ENCODE measurements at places on chromosomes 5 and 9.

DNA sequence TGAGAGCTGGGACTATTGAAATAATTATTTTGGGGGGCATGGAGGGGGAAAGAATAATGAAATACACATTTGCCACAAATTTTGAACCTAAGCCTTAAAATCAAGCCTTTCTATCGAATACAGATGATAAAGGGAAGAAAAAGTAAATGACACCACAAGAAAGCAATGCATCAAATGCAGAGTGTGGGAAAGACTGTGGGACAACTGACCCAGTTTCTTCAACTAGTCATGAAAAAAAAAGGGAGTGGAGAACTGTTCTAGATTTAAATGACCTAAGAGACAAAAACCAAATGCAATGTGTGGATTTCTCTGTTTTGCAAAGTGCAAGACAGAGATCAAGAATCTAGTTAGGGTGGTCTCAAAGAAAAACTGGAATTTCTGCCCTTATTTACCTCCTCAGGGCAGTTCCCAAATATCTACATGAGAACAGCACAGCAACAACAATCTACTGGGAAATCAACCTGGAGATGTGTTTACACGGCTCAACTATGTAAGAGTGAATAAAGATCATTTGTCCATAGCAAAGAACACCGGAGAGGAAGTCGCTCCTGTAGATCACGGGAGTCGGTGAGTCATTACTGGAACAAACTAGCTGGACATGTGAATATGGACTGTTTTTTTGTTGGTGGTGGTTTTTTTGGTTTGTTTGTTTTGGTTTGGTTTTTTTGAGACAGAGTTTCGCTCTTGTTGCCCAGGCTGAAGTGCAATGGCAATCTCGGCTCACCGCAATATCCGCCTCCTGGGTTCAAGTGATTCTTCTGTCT, 145.9 kb downstream of the DROSHA start:
- no peak for DNase-seq

- DNase-seq, result no peak
These were observed 11.9 kb downstream of the UNC5A start for GRCh38 chr5:176822041-176822792.

GRCh38 chr5:175129121-175129520, 314.9 kb downstream of the DRD1 start:
- DNase-seq, result no peak

GRCh38 chr9:116074658-116075057, 78.9 kb upstream of the PAPPA start:
- DNase-seq, result no peak

- DNase-seq, result no peak
These were observed 20.7 kb upstream of the STARD4 start for GRCh38 chr5:111532886-111533582.

- DNase-seq, result no peak
These were observed 747.2 kb upstream of the CHD1 start for GRCh38 chr5:99675974-99676373.

- no peak for DNase-seq
These were observed 14.7 kb upstream of the NOTCH1 start for GRCh38 chr9:136560586-136560985.

- DNase-seq, result no peak
These were observed 3.0 kb upstream of the PROB1 start for GRCh38 chr5:139397921-139398320.

DNA sequence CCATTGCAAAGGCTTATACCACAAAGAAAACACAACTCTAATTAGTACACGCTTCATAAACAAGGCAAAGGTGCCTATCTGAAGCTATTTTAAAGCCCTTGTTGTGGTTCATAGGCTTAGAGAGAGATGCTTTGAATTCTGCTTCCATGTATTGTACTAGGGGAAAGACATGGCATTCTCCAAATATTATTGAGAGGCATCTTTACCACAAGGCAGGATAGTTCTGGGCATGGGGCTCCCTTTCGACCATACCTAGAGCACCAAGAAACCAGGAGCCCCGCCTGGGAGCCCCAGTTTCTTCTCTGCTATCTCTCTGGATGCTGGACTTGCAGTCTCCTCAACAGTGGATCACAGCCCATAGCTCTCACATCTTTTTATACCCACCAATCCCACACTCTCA, 93.7 kb downstream of the NFIB start:
- DNase-seq, result no peak

DNA sequence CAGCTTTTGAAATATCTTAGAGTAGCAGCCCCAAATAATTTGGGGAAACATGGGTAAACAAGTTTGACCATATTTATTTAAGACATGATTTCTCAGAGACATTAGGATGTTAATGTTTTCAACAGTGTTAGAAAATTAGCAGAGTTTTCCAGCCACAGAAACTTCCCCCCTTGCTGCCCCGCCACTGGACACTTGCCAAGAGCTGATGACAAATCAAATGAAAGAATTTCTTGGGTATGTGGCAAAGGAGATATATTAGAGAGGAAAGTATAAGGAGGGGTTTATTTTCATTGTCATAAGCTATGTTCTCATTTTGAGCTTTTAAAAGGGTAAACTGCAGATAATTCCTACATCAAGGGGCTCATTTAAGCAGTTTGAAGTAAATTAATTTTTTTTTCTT, 15.9 kb downstream of the GABRA1 start:
- DNase-seq, result no peak

DNA sequence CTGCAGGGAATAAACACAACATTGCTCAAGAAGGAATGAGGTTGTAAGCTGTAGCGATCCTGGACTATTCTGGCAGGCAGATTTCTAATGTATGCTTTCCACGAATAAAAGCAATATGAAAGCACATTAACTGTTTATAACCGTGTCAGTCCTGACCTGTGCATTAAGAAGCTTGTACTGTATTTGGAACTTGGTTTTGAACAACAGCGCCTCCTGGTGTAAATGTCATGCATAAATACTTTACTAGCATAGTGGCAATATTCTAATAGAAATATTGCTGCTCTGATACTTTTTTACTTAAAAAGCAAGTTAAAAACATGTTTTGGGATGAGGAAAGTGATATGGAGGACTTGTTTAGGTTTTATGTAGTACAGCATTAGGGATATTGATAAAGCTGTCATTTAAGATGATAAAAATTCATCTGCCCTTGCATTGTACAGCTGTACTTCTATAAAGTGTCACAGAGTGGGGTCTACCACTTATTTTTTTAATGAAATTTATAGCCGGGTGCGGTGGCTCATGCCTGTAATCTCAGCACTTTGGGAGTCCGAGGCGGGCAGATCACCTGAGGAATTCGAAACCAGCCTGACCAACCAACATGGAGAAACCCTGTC, 70.7 kb upstream of the GNE start:
- peak; percentile 6 for DNase-seq

- no peak for DNase-seq
These were observed 78.5 kb downstream of the SHB start for GRCh38 chr9:37990404-37991015.

DNA sequence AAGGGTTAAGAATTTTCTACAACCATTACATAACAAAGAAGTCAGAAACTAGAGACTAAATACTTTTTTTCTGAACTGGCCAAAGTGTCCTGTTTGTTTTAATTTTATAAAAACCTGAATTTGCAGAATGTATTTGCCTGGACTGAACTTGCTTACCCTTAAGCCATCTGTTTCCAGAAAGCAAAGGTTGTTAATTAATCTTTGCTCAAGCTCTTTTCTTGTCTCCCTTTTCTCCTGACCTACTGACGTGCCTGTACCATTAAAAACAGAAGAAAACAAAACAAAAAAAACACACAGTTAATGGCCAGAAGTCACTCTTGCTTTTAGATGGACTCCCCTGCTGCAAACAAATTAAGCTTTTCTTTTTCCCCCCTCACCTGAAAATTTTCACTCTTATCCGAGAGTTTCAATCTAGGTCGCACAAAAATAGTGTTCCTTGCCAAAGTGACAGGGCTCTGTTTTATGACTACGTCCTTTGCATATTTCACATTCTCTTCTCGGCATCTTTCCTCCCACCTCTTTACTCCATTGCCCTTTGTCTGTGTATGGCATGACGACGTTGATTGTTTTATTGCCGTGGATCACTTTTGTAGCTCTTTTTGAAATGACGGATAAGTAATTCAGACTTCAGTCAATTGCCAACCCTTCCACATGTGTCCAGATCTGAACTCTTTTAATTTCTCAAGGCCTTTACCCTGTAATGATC, 333.8 kb upstream of the GRIN3A start:
- no peak for DNase-seq

GRCh38 chr9:81103597-81104471, 585.5 kb downstream of the TLE1 start:
- no peak for DNase-seq

DNA sequence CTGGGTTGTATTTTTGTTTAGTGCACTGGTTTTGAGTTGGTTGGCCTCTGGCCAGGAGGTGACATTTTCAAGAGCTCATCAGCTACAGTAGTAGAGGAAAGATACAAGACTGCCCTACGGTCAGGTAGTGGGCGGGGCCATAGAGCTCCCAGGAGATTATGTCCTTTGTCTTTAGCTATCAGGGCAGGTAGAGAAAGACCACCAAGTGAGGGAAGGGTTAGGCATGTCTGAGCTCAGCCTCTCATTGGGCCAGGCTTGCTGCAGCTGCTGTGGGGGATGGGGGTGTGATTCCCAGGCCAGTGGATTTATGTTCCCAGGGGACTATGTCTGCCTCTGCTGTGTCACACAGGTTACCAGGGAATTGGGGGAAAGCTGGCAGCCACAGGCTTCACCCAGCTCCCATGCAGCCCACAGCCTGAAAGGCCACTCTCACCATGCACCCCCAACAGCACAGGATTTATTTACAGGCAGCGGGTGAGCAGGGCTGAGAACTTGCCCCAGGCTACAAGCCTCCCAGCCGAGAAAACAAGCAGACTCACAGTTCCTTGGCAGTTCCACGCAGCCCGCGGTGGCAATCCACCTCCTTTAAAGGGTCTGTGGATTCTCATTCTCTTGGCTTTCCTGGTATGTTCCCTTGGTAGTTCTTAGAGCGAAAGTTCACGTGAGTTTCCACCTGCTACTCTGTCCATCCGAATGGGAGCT, 37.5 kb upstream of the BOD1 start:
- no peak for DNase-seq

GRCh38 chr9:126097679-126098078, 228.9 kb upstream of the MVB12B start:
- no peak for DNase-seq

- no peak for DNase-seq
These were observed 61.4 kb downstream of the C5orf15 start for GRCh38 chr5:133907075-133907474.

GRCh38 chr9:20382460-20383071, 239.7 kb downstream of the MLLT3 start:
- no peak for DNase-seq

GRCh38 chr5:154995679-154996078, 17.9 kb upstream of the KIF4B start:
- DNase-seq, result no peak

DNA sequence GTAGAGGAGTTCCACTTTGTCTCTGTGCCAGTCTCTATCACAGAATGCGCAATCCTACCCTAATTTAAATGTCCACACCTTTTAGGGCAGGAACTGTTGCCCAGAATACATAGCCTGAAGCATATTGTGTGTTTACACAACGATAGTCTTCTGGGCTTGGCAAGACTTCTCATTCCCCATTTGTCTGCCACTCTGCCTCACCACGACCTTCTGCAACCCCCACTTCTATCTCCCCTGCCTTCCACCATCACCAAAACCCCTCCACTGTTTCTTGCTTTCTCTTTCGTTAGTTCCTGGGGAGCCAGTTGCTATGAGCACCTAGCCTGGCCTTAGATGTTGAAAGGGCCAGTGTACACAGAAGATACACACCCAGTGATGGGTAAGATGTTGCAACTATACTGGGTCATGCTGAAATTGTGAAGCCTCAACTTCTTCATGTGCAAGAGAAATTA, 883 bp upstream of the RNF145 start:
- no peak for DNase-seq

DNA sequence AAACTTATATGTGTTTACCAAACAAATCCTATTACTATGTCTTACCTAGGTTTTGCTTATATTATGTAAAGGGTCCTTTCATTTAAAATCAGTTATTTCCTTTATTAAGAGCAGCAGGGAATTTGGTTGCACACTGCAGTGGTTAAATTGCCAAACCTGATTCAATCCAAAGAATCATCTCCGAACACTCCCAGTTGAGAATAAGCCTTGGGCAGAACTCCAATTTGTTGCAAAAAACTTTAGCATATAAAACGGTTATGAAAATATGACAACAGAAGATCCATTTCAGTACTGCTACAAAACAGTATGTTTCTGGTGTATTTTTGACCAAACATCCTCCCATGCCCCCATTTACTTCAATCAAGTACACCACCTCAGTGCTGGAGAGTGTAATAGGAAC, 587.0 kb upstream of the GRAMD2B start:
- DNase-seq, result no peak

- no peak for DNase-seq
These were observed 617.4 kb downstream of the SLCO4C1 start for GRCh38 chr5:101678481-101679193.

GRCh38 chr5:2263763-2264162, 381.0 kb upstream of the IRX4 start:
- DNase-seq, result no peak

DNA sequence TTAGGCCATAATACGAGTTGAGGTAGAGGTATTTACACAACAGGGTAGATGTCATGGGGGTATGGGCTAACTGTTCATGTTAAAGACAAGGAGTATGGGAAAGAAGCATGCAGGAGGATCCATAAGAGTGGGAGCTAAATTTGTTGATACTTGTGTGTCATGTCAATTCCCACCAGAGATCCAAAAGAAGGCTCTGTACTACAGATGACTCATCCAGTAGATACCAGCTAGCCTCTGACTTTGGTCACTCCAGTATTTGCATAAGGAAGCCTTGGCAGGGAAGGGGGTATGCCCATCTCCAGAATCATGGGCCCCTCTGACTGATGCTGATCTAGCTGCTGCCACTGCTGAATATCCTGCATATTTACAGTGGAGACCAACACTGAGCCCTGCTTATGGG, 743.7 kb upstream of the GRAMD2B start:
- no peak for DNase-seq

DNA sequence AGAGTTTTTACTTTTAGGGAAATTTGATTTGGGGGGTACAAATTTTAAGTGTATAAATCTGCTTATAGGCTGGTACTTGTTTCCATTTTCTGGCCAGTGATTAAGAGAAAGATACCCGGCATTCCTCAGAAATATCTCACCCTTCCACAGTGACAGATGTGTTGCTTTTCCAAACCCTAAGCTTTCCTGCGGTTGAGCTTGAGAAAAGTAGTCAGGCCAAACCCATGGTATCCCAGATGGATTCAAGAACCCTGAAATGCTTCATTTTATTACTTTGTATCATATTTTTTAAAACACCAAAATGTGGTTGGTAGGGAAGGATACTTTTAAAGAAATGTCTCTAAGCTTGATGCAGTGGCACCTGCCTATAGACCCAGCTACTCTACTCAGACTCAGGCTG, 23.5 kb downstream of the SPTAN1 start:
- DNase-seq, result no peak

Data from stimulated activated CD4-positive, alpha-beta T cell treated with anti-CD3 and anti-CD28 coated beads, Interleukin-1b, Interleukin-23, amount 100 ng/mL, for 1 hour (primary cell).